NAMALWA (cell line): ENCODE measurements at places on chromosomes 11 and 22.

GRCh38 chr22:44573451-44573850 lies 75.4 kb upstream of the RTL6 start:
- no peak for DNase-seq

DNA sequence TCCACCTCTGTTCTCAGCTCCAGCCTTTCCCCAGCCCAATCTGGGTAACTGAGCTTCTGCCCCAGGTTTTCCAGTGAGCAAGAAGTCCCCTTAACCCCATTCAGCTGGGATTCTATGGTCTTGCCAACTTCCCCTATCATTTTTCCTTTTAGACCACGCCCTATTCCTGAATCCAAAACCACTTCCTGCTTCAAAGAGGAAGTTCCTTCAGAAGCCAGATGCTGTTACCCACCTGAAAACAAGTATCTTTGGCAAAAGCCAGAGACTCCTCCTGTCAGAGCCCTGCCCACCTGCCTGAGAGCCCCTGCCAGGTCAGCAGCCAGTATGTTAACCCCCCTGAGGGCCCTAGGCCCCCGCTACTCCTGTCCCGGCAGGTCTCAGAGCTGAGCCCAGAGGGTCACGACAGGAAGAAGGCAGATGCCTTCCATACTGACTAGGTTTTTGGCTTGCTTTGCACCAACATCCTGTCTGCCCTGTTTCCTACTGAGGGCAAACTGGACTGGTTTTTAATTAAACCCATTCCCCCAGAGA lies 20.3 kb upstream of the MICAL2 start:
- DNase-seq, result no peak

- DNase-seq, result peak; percentile 89
Measured at GRCh38 chr11:117180661-117181585, 2.4 kb downstream of the SIDT2 start.

DNA sequence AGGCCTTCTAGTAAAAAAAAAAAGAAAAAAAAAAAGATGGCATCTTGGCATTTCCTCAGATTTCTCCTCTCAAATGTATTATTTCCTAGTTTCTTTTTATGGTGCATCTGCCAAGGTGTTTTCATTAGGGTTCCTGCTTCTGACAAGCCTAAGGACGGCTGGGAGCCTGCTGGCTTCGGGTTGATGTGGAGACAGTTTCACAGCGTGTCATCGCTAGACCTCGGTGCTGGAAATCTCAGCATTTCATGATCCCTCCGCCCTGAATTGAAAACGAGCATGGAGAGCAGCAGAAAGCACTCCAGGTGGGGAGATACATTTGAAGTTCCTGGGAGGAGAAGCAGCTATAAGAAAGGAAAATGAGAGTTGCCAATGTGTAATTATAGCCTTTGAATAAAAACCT lies 283.9 kb upstream of the CNTN5 start:
- DNase-seq, result no peak

- no peak for DNase-seq
Measured at GRCh38 chr11:6721343-6721742, 38.2 kb upstream of the MRPL17 start.

DNA sequence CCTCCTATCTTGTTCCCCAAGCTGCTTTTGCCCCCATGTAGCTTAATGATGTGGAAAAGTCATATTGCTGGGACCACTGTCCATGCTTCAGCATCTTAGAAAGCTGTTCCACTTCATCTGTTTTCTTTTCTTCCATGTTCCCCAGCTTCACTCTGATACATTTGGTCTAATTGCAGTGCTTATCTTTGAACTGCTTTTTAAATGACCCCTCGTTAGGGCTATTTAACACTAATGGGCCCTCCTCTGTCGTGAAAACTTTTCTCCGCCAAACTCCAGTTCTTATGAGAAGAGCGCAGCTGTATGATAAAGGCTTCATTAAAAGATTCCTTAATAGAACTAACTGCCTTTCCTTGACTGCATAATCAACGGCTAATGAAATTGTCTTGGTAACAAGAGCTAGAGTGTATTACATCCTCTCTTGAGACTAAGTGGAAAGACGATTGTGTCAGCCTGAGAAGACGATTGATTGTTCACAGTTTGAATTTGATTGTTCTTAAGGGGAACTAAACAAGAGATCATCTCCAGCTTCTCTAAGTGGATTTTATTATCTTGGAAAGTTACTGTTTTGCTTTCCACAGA lies 165.0 kb upstream of the MTNR1B start:
- DNase-seq, result no peak

DNA sequence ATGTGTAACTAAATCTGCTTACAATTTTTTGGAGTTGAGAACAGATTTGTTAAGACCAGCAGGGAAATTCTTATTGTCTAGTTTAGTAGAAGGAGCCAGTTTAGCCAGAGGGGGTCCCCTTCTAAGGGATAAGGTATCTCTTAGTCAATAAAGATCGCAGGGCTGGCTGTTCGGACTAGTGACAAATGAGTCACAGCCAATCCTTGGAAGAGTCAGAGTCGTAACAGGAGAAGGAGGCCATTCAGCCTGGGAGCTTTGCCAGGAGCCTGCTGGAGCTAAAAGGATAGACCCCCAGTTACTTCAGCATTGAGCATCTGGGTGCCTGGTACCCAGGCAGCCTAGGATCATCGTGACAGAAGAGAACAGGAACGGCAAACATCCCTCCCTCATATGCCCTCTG lies 191.6 kb upstream of the ARHGAP20 start:
- no peak for DNase-seq

DNA sequence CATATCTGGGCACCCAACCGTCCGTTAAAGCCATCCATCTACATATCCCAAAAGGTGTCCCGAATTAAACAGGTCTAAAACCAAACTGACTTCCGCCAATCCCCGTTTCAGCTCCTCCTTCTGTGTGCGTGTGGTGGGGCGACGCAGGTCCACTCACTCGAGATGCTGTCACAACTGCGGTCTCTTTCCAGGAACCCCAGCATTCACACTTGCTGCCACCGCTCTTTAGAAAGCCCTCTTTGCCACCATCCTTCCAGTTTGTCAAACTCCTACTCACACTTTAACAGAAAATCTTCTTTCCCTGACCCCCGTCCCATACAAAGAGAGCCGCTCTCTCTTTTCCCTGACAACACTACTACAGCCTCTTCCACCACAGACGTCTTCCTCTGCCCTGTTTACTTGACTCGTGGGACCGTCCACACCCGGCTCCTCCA lies 467 bp downstream of the ESS2 start:
- DNase-seq, result peak; percentile 54

GRCh38 chr22:42376711-42377554 lies 55.3 kb downstream of the NFAM1 start:
- no peak for DNase-seq

DNA sequence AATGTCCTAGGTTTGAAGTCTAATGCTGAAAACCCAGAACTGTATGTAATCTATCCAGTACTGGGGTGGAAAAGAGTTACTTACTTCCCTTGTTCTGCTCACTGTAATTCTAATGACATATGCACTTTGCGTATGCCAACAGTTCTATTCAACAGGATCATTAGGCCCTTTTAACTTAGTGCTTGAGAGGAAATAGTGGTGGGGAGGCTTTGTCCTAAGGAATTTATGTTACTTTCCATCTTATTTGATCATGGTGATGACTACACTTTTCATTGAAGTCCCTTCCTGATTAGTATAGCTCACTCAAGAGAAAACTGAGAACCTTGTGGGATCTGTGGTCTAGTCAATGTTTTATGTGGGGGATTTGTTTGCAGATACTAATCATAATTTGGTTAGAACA lies 348.2 kb downstream of the GUCY1A2 start:
- DNase-seq, result no peak

DNA sequence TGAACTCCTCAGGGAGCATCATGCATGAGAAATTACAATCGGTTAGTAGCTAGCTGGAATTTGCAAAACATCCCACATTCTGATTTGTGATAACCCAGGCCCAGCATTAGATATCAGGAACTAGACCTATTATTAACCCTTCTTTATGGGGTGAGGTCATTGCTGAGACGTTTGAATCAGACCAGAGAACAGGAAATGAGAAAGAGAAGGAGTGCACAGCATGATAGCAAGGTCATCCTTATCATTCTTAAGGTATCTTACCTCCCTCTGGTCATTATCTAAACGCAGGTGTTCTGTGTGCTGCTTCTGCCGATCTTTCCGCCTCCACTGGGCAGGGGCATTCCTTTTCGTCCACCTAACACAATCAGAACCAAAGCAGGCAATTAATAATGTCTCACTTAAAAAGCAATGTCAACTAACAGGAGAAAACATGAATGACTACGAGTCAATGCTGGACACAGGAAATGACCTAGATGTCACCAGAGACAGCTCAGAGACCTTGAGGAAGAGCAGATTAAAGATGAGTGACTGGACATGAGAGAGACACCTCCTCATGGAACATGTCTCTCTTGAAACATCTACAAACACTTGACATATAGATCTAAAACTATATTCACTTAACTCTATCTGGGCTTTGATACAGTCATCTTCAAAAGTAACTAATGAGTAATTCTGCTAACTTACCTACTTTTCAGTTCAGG lies 78.3 kb upstream of the SCUBE2 start:
- no peak for DNase-seq

- no peak for DNase-seq
Measured at GRCh38 chr11:130638033-130638432, 189.6 kb downstream of the ADAMTS15 start.
